ENCODE measurements at places on chromosomes 11 and 22. TPM values are rescaled to one million over a fixed set of nuclear protein-coding genes. Genes with fewer than 3 reads are reported as not detected.

OR8D4 gene
- 0.04 TPM for total RNA-seq

OR8H1 gene
- total RNA-seq = not detected

KCNK7 gene
- 0.04 TPM for total RNA-seq

EFCAB6 gene
- total RNA-seq = 0.14 TPM

CSRP3 gene
- total RNA-seq = not detected

TRIM6 gene
- total RNA-seq = 2.0 TPM
